ENCODE measurements at places on chromosomes 3 and 15.
A peak's percentile ranks its signal among the peaks of the same experiment; 100 is the strongest.

DNA sequence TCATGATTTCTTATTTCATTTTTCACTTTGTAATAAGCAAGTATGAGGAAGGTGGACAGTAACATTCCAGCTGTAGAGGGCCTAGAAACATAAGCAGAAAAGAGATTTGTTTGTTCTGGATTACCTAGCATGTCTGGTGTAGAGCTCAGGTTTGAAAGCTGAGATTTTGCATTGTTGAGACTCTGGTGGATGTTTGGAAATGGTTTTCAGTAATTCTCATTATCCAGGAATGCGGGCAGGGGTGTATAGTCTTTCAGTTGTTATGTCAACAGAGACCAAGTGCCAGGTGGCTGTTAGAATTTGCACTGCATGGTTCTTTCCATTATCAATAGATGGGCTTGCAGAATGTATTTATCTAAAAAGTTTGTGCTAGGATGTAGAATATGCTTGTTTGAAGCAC, 10.9 kb downstream of the GPD1L start:
- no peak for DNase-seq

GRCh38 chr3:129658110-129658843, 51.8 kb upstream of the PLXND1 start:
- peak; percentile 32 for DNase-seq

- DNase-seq, result no peak
Measured at GRCh38 chr15:55574096-55574495, 14.0 kb downstream of the PYGO1 start.

DNA sequence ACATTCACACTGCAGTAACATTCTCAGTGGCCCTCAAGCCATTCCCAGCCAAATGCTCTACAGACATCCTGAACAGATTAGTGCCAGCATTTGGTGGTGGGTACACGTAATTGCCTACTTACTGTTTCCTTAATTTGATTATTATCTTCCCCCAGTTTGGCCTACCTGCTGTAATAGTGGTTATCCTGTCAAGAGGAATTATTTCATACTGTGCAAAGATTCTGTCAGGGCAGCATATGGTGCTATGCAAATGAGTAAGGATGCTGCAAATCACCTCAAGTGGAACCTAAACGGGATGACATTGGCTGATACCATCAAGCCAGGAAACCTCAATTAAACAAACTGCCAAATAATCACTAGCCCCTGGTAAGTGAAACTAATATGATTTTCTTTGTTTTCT, 88.7 kb downstream of the SEMA6D start:
- no peak for DNase-seq

GRCh38 chr3:124886168-124887056, 753 bp downstream of the ITGB5 start:
- DNase-seq, result peak; percentile 72

GRCh38 chr3:16132928-16133327, 41.6 kb upstream of the GALNT15 start:
- DNase-seq, result no peak

DNA sequence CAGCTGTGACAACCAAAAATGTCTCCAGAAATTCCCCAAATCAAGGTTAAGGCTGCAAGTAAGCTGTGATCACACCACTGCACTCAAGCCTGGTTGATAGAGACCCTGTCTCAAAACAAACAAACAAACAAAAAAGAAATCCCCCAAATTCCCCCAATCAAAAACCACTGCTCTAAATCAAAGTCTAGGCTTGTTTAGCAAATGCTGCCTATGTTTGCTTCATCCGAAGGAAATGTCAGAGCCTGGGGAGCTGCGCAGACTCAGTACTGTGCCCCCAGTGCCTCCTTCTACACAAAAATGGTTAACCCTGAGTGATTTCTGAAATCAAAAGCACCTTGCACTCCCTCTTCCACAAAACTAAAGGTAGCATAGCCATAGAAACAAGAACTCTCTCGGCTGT, 13.4 kb downstream of the IL17RD start:
- no peak for DNase-seq

- no peak for DNase-seq
Measured at GRCh38 chr15:63133786-63134185, 12.1 kb downstream of the LACTB start.

- DNase-seq, result no peak
Measured at GRCh38 chr3:72977060-72977808, 19.4 kb upstream of the PPP4R2 start.

DNA sequence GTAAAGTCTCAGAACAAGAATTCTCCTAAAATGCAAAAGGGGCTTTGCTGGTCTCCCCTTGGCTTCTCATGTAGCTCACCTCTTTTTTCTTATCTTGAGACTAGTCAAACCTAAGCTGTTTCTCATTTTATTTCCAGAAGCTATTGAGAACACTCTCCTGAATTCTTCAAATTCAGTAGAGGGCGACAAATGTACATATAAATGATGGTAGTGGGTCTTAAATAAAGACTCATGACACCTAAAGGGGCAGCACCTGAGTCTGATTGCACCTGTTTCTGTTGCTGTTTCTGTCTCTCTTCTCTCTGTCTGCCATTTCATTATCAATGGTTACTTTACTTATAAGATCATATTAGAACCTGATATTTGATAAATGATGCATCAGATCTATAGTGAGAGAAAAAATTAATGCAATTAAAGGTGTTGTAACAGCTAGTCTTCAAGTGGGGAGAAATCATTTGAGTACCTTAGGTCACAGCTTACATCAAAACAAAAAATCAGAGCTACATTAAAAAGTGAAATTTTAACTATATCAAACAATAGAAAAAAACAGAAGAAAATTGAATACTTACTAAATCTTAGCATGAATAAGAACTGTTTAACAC, 7.0 kb downstream of the ADIPOQ start:
- peak; percentile 74 for DNase-seq

DNA sequence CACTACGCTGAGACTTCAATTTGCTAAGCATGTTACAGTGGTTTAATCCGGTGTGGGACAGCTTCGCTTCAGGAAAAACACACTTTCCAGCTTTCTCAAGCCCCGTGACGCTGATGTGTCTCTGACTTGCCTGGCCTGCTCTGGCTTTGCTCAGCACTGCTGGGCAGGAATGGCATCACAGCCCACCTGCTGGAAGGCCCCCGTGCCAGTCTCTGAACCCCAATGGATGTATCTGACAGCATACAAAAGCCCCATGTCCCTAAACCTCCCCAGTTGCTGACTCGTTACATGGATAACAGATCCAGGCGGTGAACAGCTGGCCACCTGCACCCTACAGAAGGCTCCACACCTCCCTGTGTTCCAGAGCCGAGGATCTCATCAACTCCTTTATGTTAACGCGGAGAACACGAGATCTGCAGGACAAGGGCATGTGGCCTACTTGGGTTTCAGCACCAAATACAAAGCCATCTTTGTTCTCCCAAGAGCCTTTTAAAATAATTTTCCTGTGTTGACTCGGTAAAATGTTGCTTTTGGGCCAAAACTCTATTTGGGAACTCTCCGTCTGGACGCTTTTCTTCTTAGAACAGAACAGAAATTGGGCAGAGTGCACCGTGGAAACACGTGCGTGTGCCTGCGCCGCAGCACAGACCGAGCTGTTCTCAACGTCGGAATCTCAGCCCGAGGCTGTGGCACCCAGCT, 61.4 kb downstream of the ATP10A start:
- DNase-seq, result no peak

DNA sequence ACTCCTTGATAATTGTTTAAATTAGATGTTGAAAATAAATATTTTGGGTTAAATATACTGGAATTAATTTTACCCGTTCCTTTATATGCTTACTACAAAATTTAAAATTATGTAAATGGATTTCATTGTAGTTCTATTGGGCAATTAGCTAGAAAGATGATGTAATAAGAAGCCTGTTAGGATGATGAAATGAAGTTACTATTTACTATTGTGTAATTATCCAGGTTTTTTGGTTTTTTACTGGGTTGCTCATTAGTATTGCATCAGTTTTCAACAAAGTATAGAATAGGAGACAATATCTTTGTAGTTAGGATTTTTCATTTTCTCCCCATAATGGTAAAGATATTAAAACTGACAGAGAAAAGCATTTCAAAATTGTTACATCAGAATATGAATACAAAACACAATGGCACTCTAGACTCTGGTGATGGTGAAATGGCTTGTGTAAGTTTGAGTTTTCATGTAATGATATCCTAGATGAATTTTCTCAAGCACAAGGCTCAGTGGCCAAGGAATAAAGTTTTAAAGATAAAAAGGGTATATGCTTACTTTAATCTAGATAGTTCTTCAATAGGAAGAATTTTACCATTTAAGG, 222.0 kb downstream of the P3H2 start:
- no peak for DNase-seq

DNA sequence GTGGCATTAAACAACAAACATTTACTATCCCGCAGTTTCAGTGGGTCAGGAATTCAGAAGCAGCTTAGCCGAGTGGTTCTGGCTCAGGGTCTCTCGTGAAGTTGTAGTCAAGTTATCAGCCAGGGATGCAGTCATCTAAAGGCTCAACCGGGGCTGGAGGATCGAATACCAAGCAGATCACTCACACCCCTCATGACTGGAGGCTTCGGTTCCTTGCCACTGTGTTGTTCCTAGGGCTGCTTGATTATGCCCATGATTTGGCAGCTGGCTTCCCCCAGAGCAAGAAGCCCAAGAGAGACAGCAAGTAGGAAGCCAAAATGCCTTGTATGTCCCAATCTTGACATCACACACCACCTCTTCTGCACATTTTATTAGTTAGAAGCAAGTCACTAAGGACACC, 33.9 kb upstream of the CDCP1 start:
- peak; percentile 45 for DNase-seq

GRCh38 chr15:87121336-87121735, 1041.7 kb downstream of the AGBL1 start:
- peak; percentile 44 for DNase-seq

DNA sequence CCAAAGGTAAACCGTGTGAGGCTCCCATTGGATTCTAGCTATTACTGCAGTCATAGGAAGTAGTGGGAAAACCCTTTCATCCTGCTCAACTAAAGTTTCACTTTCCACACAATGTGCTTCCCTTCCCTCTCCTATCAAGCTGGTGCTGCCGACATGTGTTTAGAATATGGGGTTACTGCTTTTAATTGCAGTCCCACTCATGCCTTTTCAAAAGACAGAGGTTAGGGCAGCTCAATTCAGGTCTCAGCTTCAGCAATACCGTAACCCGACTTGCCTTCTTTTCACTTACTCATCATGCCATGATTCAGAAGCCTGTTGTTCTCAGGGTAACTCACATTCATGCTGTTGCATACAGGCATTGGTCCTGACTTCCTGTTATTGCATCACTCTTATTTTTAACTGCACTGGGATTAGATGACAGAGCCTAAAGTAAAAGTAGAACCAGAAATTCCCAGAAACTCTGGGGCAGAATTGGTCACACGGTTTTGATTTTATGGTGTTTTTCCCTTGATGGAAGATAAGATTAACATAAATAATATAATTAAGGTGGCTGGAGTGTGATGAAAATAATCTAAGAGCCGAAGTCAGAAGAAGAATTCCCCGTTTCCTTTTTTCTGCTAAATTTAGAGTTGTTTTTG, 45.7 kb downstream of the C2CD4B start:
- peak; percentile 93 for DNase-seq

- DNase-seq, result no peak
Measured at GRCh38 chr15:94477913-94478553, 246.7 kb downstream of the MCTP2 start.

DNA sequence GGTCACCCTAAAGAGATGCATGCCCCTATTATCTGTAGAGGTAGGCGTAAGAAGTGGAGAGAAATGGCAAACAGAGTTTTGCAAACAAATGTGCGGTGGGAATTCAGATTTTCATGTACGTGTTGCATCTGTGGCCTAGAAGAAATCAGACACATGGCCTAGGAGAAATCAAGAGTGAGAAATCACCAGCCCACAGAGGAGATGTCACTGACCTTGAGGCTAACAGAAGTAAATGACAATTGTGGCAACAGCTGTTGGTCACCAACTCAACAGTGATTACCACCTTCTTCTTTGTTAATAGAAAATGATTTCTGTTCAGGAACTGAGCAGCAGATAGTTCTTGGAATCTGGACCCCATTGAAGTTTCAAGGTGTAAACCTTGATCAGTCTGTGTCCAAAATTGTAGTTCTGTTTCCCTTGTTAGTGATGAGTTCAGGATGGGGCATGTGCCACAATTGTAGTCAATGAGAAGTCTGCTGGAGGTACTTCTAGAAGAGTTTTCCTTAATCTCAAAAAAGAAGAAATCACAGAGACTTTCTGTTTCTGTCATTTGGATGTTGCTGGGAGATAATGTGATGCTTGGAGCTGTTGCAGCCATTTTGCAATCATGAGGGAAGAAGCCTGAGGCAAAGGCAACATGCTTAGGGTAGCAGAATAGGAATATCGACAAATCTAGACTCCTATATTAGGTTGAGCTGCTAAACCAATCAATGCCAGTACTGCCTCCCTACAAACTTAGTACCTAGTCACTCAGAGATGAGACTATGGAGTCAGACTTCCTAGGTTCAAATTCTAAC, 34.3 kb upstream of the RFTN1 start:
- no peak for DNase-seq

GRCh38 chr3:172989373-172989772, 151.7 kb downstream of the SPATA16 start:
- DNase-seq, result no peak

DNA sequence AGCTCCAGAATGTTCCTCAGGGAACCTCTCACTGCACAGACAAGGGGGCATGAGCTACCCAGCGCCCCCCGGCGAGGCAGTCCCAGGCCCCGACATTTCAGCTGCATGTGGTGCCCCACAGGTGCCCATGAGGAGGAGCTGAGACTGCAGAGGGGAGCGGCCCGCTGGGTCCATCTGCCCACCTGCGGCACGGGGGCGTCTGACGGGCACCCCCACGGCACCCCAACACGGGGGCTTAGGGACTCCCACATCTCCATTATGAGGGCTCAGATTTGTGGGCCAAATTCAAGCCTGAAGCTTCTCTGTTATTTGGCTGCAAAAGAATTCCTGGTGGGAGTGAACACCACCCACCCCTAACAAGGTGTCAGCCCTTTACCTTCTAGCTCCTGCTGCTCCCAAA, 258.4 kb downstream of the UACA start:
- no peak for DNase-seq

DNA sequence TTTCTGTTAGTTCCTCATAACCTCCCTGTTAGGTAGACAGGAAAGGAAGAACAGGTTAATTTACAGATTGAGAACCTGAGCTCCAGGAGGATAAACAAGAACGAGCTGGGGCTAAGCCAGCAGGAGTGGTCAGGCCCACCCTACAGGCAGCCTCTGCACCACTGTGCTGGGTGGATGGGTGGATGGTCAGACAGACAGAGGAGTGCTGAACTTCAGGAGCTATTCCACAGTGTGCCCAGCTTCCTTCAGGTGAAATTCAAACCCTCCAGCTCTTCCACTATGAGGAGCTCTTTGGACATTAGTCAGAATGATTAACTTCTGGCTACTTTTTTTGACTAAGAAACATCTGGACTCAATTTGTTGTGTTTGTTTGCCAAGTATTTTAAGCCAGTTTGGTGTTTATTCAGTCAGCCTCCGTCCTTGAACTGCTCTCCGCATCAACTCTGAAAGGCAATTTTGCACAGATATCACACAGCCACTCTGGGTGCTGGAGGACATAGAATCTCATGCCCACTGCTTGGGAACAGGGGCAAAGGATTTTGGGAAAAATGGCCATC, 361.9 kb downstream of the CLSTN2 start:
- no peak for DNase-seq

GRCh38 chr15:49313650-49314049, 109.4 kb upstream of the FGF7 start:
- DNase-seq, result peak; percentile 72

Measured in HT1080 (cell line).